ENCODE measurements at places on chromosomes 1 and 21.

DNA sequence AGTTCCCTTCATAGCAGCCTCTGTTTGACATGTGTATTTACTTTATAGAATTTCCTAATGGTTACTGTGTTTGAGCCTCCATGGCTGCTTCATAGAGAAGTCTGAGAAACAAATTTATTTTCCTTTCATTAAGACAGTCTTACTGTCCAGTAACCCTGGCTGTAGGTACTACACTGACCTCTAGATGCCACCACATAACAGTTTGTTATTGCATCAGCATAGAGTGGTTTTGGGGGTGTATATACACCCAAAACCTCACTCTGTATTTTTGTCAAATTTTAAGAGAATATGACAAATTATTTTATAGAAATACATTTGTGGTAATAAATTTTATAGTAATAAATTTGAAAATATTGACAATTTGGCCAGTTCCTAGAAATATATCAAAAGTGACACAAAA is 57.3 kb downstream of the OBSCN start:
- DNase-seq: no peak

DNA sequence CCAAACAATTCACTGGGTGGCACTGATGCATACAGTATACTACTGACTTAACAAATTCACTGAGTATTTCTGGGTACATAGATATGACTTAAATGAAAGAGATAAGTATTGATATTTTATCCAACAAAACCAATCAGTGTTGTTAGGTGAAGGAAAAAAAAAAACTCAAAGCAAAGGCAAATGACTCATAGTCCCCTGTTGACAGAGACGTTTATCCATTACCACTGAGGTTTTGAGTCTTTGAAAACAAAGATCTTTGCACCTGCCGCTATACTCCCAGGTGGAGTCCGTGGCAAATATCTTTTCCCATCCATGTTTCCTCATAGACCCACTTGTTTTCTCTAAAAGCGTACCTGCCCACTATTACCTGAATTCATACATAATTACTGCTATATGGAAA is 18.4 kb downstream of the DYNLT5 start:
- DNase-seq: no peak

GRCh38 chr21:17789656-17790055 is 29.5 kb downstream of the C21orf91 start:
- DNase-seq: no peak

- no peak for DNase-seq
Observed at GRCh38 chr1:162639718-162640117, 7.5 kb downstream of the DDR2 start.

DNA sequence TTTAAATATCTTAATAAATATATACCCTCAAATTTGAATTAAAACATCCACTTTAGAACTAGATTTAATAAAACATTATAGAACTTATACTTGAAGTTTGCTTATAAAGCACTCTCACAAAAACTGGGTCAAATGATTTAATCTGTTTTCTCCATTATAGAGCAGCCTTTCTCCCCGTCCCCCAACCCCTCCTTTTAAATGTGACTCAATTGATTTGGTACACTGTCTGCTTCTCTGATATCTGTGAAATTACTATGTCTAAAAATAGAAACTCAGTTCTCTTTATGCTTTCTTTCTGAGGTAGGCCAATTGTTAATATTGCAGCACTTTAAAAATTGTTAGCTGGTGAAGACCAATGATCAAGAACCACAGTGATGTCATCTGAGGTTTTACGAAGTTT is 6.9 kb upstream of the ZBTB21 start:
- no peak for DNase-seq

GRCh38 chr21:31459457-31459856 is 115.4 kb upstream of the TIAM1 start:
- DNase-seq: no peak

DNA sequence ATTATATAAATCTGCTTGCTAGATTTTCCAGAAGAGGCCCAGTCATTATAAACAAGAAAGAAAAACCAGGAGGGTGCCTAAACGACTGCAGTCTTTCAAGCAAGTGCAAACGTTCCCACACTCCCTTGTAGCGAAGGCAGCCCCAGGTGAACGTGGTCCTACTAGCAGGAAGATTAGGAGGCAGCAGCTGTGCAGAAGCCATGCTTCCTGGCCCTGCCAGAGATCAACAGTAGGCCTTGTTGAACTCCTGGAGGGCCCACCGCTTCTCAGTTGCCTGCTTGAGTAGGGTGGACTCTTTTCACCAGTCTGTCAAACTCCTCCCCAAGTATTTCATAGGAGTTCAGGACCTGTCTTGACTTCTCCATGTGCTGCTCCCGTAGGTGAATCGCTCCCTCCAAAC is 163.0 kb upstream of the GORAB start:
- DNase-seq: no peak

- DNase-seq: no peak
Observed at GRCh38 chr1:116737855-116738321, 16.3 kb upstream of the CD2 start.

DNA sequence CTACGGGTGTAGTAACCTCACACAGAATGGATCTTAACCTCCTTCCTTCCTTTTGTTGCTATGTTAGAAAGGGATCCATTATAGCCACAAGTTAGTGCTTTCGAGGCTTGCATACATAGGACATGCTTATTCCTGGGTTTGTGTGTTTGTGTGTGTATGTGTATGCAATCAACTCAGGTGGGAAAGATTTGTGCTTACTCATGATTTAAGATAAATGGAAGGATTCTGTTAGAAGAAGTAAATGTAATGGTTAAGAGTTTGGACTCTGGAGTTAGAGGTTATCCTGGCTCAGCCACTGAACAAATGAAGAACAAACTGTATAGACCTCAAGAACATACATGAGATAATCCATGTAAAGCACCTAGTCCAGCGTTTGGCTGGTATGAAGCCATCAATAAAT is 28.8 kb downstream of the BTG3 start:
- DNase-seq: no peak

- no peak for DNase-seq
Observed at GRCh38 chr1:156747742-156748669, 3.5 kb downstream of the HDGF start.

DNA sequence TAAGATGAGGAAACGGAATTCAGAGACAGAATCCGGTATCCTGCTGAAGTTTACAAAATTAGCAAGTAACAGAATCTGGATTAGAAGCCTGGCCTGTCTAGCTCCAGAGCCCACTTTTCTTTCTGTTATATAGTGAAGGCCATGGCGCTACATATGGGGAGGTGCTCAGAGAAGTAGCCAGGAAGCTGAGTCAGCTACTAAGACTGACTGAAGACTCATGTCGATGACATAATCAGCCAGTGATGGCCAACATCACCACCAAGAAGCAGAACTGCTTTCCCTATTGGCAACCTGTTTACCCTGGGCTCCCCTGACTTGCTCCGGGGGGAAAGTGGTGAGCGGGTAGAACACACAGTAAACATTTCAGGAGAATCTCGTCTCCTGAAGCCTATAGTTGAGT is 18.8 kb downstream of the LRRC52 start:
- DNase-seq: no peak

GRCh38 chr1:35714921-35715567 is 3.6 kb downstream of the C1orf216 start:
- no peak for DNase-seq

DNA sequence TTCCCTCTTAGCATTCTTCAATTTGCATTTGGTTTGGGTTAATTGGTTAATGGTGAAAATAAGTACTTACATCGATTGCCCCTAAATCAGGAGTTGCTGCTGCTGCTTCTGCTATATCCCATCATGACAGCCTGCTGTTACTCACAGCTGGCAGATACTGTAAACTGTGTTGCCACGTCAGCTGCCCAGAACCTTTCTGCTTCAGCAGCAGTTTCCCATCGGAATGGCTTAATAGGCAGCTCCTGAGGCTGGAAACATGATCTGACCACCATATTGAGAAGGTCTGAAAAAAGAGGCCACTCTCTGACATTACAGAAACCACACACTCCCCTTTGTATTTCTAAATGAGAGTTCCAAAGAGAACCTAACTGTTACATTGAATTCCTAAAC is 14.3 kb upstream of the SEC16B start:
- no peak for DNase-seq

DNA sequence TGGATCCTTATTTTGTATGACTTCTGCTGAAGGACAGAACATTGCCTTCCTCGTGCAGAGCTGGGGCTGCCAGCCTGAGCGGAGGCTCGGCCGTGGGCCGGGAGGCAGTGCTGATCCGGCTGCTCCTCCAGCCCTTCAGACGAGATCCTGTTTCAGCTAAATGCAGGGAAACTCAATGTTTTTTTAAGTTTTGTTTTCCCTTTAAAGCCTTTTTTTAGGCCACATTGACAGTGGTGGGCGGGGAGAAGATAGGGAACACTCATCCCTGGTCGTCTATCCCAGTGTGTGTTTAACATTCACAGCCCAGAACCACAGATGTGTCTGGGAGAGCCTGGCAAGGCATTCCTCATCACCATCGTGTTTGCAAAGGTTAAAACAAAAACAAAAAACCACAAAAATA is 27.5 kb upstream of the KDM4A start:
- DNase-seq: no peak

DNA sequence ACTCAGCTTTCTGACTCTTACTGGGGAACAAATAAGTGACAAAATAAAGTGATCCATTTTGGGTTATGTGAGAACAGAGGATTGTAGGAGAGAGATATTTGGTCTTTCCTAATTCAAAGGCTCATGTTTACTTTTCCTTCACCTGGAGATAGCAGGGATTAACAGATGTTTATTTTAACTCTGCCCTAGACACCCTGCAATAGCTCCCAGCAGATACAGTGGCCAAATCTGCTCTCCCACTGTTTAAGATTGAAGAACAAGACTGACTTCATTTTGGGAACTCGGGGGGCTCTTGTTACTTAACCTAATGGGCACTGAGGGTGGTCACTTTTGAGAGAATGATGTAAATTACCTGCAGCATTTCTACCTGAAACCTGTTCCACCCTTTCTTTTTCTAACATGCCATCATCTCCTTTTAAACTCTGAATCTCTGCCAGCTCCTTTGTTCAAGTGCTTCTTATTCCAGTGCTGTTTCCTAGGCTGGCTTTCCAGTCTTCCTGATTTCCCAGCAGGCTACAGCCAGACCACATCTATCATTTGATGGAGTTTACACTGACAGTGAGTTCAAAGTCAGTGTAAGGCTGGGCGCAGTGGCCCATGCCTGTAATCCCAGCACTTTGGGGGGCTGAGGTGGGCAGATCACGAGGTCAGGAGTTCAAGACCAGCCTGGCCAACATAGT is 90.0 kb downstream of the SELENOF start:
- DNase-seq: no peak

GRCh38 chr1:217138173-217138765 is 415.0 kb upstream of the ESRRG start:
- DNase-seq: no peak

DNA sequence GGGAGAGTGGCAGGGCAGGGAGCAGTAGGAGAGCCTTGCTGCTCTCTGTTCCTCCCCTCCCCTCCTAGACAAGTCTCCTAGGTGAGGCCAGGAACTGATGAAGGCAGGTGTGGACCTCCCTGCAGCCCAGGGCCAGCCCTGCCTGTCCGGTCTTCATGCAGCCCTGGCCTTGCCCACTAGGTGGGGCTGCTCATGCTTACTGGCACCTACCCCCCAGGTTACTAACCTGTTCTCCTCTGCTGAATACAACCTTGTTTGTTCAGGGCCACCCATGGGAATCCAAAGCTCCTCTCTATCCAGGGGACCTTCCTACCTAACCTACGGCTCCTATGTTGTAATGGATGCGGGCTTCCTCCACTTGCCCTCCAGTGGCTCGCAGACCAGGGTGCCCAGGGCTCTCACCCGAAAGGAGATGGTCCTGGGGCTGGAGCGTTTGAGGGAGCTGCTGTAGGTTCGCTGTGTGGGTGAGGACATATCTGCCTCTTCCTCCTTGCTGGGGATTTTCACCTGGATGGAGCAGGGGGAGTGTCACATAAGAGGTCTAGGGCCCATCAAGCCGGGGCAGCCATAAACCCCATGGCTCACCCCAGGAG is 7.9 kb upstream of the TNNT2 start:
- no peak for DNase-seq

DNA sequence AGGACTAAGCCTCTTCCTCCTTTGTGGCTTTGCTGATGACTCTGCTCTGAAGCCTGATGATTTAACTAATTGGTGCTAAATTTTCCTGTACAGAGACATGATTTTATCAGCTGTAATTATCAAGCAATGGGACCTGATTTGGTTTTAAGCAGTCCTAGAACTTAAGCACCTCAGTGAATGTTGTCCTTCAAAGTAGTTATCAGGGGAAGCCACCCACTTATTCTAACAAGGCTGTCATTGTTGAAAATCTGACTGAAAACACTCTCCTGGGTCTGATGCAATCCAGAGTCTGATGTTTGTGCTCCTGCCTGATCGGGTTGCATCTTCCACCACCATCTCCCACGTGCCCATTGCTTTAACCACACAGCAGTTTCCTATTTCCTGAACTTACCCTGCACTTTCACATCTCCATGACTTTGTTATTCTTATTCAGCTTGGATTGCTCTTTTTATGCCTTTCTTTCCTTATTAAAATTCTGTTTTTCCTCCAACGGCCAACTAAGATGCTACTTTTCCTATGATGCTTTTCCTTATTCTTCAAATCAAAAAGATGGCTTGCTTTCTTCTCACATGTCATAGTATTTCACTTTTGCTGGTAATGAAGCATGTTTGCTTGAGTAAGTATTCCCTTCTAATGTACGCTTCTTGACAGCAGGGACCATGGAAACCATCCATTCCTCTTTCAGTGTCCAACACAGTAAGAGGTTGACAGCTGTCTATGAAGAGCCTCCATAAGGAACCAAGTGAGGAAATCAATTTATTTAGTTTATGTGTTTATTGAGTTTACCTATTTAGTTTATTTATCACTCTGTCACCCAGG is 55.0 kb downstream of the S1PR1 start:
- DNase-seq: no peak

DNA sequence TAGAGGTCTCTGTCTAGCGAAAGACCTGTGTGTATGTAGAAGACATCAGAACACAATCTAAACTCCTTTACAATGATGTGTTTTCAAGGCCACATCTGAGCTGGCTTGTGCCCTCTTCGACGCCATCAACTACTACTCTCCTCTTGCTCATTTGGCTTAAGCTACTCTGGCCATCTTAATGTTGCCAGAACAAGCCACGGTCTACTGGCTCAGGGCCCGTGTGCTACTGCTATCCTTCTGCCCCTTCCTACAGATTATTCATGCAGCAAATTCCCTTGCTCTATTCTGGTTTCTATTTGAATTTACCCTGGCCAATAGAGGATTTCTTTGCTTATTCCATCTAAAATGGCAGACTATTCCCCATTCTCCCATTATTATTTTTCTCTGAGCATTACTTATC is 121.7 kb downstream of the ZZZ3 start:
- no peak for DNase-seq

Data from activated CD8-positive, alpha-beta memory T cell treated with anti-CD3 and anti-CD28 coated beads for 1 hour (primary cell).